ENCODE measurements at places on chromosomes 13 and 19.

DNA sequence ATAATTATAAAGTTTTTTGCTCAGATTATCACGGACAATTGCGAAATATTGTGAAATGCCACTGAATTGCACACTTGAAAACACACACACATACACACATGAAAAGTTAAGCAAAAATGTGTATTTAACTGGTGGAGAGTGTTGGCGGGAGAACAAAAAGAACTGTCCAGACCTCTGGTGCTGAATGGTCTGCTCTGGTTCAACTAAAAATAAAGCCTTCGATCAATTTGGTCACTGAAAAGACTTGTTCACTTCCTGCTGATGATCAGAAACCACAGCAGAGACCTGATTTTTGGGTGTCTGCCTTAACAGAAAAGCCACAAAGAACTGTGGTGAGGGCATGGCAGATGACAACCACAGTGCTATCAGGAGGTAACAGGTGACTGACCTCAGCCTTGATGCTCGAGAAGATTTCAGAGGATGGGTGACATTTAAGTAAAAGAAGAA lies 4.0 kb upstream of the IGFL1 start:
- peak; percentile 12 for DNase-seq

- DNase-seq: no peak
Observed at GRCh38 chr13:71772361-71772760, 94.6 kb downstream of the DACH1 start.

- no peak for DNase-seq
Observed at GRCh38 chr13:32925506-32925905, 90.7 kb upstream of the KL start.

DNA sequence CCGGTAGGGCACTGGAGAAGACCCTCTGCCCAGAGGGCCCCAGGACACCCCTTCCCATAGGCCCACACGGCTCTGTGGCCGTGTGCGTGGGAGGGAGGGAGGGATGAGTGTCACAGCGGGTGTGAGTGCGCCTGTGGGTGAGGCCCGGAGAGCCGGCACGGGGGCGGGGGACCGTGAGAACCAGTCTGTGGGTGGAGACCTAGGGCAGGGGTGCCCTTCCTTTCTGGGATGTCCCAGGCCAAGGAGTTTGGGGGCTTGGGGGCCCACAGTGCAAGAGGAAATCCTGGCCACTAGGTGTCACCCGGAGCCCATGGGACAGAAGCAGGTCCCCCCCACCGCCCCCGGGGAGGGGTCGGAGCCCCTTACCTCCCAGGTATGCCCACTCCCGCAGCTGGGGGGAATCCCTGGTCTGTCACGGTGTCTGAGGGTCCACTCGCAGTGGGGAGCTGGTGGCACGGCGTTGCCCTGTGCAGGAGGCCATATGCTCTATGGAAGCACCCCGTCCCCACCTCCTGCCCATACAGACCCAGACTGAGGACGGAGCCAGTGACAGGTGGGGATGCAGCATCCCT lies 16.0 kb upstream of the SLC7A10 start:
- DNase-seq: no peak

DNA sequence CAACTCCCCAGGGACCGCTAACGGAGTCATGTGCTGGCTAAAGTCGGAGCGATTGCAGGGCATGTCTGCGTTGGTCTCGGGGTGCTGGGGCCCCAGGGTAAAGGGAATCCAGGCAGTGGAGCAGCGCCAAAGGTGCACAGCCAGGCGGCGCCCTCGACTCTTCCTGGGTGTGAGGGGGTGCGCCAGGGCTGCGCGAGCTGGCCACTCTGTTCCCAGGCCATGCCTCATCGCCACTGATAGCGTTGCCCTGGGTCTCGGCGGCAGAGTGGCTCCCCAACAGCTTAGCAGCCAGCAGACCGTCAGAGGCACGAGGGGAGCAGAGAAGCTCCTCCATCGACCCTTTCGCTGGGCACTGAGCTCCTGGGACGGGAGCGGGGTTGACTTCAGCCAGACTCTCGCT lies 152.7 kb downstream of the B3GLCT start:
- DNase-seq: no peak

GRCh38 chr13:109180905-109181425 lies 551.6 kb downstream of the MYO16 start:
- no peak for DNase-seq

DNA sequence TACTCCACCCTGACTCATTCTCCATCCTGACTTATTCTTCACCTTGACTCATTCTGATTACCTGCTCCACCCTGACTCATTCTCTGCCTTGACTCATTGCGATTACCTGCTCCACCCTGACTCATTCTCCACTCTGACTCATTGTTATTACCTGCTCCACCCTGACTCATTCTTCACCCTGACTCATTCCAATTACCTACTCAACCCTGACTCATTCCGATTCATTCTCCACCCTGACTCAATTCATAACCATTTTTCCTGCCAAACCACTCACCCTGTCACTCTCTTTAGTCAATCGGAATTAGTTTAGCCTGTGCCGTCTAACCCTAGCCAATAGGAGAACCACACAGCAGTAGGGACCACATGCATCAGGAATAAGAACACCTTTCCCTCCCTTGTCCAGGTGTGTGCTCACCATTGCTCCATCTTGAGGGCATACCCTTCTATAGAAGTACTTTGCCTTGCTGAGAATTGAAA lies 1227.4 kb upstream of the PCDH20 start:
- DNase-seq: no peak
